ENCODE measurements at places on chromosomes 12 and 14. TPM values are rescaled to one million over a fixed set of nuclear protein-coding genes. Genes with fewer than 3 reads are reported as not detected.

The TRIM9 gene
- 0.64 TPM for total RNA-seq

The MGAT4C gene
- not detected for total RNA-seq

DNA sequence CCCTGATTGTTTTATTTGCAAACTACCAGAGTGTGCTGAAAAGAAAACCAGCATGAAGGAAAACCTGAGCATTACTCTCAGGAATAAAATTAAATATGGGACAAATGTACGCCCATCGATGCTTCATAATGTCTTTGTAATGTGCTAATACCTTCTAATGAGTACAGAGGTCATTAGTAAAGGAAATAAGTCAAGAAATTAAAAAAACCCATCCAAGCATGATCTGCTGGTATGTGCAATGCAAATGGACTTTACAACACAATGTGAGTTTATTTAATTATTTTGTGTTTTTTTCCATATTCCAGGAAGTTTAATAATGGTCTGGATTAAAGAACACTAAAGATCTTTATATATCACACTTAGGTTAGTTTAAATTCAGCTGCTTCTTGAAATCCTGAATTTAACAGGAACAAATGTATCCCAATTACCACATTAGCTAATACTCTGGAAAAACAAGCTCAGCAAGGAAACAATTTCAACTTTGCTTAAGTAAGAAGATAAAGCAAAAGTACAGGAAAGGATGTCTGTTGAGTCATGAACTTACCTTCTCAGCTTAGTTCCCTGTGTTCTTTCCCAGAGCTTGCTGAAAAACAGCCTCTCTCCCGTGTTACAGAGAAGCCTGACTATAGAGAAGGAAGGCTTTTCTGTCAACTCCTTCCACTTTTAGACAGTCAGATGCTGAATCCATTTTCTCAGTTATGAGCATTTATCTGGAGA is 179.3 kb upstream of the TMEM260 start:
- DNase-seq, result no peak

- peak; percentile 24 for DNase-seq
Observed at GRCh38 chr12:39595928-39596327, 23.7 kb downstream of the ABCD2 start.

The KRT82 gene
- total RNA-seq, result not detected

- DNase-seq, result no peak
Observed at GRCh38 chr12:11510671-11511070, 115.3 kb upstream of the PRB2 start.

DNA sequence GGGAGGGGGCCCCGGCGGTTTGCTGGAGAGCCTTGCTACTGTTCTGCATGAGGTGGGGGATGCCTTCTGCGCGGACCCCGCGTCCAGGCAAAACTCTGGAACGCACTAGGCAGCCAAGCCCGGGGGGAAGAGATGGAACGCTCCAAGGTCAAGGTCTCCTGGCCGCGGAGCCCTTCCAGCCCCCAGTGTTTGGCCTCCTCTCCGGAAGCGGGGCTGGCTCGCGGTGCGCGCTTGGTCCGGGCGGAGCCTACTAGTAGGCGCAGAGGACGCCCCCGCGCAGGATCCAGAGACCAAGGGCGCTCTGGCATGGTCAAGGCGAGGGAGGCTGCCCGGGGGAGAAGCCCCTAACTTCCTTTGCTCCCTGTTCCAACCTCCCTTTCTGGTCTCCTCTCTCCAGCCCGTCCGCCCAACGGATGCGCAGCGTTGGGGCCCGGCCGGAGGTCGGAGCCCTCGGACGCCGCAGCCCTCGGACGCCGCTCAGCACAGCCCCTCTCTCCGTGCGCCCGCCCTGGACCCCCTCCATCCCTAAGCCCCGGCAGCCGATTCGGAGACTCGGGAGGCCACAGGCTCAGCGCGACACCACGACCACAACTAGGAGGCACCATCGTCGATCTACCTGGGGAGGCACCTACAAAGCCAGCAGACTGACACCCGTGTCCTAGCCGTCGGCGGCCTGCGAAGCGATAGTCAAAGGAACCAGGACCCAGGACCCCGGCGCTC is 669 bp upstream of the KCNK13 start:
- no peak for DNase-seq

GRCh38 chr14:54108481-54109471 is 152.2 kb upstream of the BMP4 start:
- DNase-seq, result peak; percentile 88

DNA sequence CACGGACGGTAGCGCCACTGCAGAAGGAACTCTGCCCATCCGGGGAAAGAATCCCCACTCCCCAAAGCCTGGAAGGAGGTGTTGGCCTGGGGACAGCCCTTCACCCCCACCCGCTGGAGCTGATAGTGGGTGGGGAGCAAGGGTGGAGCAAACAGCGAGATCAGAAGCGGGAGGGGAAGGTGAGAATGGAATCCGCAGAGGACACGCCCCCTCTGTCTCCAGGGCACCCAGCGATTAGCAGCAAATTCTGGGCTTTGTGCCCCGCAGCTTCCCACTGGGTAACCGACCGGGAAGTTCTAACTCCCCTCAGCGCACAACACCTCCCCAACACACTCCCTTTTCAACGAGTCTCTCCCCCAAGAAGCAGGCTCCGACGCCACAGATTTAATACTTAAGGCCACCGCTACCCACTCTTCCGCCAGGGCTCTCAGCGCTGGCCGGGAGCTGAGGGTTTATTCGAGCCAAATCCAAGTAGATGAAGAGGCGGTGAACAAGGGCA is 1.4 kb downstream of the SLC25A29 start:
- peak; percentile 42 for DNase-seq

The NPAS3 gene
- total RNA-seq, result 0.86 TPM

DNA sequence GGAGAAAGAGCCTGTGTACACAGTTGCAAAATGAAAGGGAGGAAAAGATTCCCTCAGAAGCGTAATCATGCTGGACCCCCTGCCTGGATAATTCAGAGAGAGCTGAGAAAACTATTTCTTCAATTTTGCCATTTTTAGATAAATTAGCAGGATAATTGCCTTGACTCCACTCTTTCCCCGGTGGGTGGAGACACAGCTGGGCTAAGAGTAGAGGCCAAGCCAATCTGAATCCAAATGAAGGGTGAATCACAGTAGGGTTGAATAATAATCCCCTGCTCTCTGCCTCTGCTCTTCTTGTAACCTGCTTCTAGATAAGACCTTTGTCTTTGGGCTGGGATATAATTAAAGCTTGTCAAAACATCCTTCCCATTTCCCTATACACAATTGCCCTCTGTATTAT is 150.1 kb downstream of the CAPZA3 start:
- DNase-seq, result no peak

- DNase-seq, result no peak
Observed at GRCh38 chr12:6450869-6451347, 934 bp upstream of the TAPBPL start.

The SLC10A1 gene
- total RNA-seq, result not detected

The PIANP gene
- not detected for total RNA-seq

DNA sequence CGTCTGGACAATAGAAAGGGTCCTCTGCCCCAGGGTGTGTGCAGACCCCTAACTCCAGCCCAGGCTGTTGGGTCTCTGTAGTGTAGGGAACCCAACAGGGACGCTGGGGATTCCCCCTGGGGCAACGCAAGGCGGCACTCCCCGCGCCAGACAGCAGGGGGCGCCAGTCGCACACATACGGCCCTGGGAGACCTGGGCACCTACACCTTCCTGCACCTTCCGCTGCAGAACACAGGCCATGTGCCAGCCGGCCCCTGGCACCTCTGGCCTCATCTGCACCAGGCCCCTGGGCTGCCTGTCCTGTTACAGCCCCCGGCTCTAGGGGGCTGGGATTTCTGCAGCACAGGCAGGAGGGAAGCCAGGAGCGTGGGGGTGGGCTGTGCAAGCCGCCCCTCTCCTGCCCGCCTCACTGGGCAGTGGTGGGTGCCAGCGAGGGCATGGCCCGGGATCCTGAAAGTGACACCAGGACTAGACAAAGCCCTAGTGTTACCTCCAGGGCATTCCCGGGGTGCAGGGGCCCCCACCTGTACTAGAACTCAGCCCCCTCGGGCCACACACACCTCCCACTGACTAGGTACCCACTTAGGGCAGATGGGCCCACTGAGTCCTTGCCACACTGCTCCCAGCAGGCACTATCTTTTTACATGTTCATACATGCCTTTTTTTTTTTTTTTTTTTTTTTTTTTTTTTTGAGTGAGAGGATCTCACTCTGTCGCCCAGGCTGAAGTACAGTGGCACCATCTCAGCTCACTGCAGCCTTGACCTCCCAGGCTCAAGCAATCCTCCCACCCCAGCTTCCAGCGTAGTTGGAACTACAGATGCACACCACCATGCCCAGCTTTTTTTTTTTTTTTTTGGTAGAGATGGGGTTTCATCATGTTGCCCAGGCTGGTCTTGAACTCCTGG is 37.5 kb downstream of the CCNK start:
- DNase-seq, result peak; percentile 48

GRCh38 chr12:10140001-10140400 is 10.0 kb upstream of the CLEC7A start:
- DNase-seq, result peak; percentile 66

The CCDC175 gene
- total RNA-seq, result not detected

DNA sequence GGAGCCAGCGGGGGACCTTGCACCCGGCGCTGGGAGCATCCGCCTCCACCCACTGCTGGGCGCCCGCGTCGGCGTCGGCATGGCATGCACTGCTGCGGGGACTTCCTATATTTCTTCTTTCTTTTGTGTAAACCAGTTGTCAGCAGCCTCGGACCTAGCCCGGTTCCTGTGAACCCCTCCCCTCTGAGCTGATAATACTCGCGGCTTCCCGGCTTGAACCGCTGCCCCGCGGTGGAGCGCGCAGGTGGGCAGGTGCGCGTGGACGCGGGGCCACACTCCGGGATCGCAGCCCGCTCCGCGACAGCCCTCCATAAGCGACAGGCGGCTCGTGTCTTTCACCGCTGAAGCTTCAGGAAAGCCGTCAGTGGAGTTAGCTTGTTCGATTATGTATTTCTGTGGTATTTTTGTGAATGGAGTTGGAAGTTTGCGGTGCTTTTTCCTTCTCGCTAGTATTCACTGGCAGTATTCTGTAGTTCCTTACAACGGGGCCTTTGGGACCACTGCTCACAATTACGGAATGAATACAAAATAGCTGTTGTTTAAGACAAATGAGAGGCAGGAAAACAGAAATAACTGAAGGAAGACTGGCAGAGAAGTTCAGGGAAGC is 870 bp downstream of the BMAL2 start:
- DNase-seq, result no peak

DNA sequence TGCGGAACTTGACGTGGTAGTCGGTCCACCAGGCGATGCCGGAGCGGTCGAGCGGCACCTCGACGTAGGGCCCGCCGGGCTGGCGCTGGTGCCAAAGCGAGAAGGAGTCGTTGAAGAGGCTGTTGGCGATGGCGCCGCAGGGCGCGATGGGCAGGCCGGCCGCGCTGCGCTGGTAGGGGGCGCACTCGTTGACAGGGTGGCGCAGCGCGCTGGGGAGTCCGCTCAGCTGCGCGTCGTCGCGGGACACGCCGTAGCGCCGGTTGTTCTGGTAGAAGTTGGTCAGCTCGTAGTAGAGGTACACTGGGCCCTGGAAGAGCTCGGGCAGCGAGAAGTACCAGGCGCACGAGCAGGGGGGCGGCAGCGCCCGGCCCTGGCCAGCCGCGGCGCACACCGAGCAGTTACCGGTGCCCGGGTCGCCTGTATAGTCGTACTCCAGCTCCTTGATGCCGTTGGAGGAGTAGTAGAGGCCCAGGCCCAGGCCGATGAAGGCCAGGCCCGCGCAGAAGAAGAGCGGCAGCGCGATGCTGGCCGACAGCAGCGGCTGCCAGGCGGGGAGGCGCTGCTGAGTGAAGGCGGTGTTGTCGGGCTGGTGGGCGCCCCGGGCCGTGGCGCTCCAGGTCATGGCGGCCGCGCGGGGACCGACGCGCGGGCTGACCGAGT is 482 bp downstream of the TMEM30B start:
- DNase-seq, result peak; percentile 10

- no peak for DNase-seq
Observed at GRCh38 chr12:77102123-77102522, 36.8 kb upstream of the E2F7 start.

The OR11H7 gene
- total RNA-seq, result not detected

- DNase-seq, result no peak
Observed at GRCh38 chr14:55190906-55191202, 531 bp downstream of the DLGAP5 start.
